Myocyte (in vitro differentiated cells): ENCODE measurements at places on chromosomes 5 and 9. TPM values are rescaled to one million over a fixed set of nuclear protein-coding genes. Genes with fewer than 3 reads are reported as not detected.
A peak's percentile ranks its signal among the peaks of the same experiment; 100 is the strongest.

GRCh38 chr5:113427871-113428574 lies 6.8 kb downstream of the TSSK1B start:
- DNase-seq, result no peak

GRCh38 chr9:87206064-87206661 lies 258.9 kb upstream of the GAS1 start:
- DNase-seq, result no peak

The C1QTNF2 gene
- total RNA-seq, result 2.5 and 3.3 TPM in 2 replicates

The PCDHGA9 gene
- 0.88 and 1.7 TPM in 2 replicates for total RNA-seq

The CCL28 gene
- 0.05 and 0.43 TPM in 2 replicates for total RNA-seq

- DNase-seq, result no peak
Measured at GRCh38 chr5:36638056-36638455, 31.6 kb downstream of the SLC1A3 start.

DNA sequence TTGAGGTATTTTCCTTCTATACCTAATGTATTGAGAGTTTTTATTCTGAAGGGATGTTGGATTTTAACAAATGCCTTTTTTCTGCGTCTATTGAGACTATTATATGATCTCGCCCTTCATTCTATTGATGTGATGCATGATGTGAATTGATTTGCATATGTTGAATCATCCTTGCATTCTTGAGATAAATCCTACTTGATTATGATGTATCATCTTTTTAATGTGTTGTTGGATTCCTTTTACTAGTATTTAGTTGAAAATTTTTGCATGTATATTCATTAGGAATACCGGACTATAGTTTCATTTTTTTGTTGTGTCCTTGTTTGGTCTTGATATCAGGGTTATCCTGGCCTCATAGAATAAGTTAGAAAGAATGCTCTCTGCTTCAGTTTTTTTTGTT lies 169.7 kb downstream of the NPR3 start:
- DNase-seq, result no peak

- no peak for DNase-seq
Measured at GRCh38 chr9:20990867-20991266, 40.6 kb downstream of the HACD4 start.

- DNase-seq, result no peak
Measured at GRCh38 chr9:112323378-112323854, 10.0 kb downstream of the PTBP3 start.

- DNase-seq, result no peak
Measured at GRCh38 chr5:305050-305449, 16.5 kb upstream of the AHRR start.

GRCh38 chr9:127825319-127826051 lies 22.8 kb downstream of the FPGS start:
- no peak for DNase-seq

The BNC2 gene
- total RNA-seq, result 31.8 and 32.4 TPM in 2 replicates

The FST gene
- 29.9 and 75.0 TPM in 2 replicates for total RNA-seq

The ZNF367 gene
- 1.8 and 2.2 TPM in 2 replicates for total RNA-seq

GRCh38 chr9:91816356-91816755 lies 133.7 kb downstream of the ROR2 start:
- no peak for DNase-seq

The GMCL2 gene
- not detected in 2 replicates for total RNA-seq

DNA sequence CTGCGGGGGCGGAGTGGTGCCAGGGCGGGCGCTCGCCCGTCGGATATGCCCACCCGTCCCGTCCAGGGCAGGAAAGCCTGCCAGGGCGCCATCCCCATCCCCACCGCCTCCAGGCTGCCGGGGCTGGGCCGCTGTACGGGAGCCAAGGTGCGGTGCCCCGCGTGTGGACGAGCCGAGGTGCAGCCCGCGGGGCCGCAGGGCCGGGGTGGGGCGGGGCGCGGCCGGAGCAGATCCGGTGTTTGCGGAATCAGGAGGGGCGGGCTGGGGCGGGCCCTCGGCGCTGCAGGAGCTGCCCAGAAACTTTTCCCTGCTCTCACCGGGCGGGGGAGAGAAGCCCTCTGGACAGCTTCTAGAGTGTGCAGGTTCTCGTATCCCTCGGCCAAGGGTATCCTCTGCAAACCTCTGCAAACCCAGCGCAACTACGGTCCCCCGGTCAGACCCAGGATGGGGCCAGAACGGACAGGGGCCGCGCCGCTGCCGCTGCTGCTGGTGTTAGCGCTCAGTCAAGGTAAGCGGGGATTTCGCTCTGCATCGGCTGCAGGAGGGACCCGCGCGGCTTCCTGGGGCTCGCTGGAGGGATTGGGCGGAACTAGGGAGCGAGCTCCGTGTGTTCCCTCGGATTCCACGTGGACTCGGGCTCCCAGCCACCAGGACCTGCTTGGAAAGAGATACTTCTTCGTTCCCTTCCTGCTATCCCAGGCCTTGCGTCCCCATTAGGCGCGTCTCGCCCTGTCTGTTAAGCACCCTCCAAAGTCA lies at the start of gene ITGA2:
TSS of gene ITGA2 (plus strand) at position 328 of the 756 bp plus-strand sequence. CDS start at position 445, 117 bp downstream.
- peak; percentile 22 for DNase-seq

DNA sequence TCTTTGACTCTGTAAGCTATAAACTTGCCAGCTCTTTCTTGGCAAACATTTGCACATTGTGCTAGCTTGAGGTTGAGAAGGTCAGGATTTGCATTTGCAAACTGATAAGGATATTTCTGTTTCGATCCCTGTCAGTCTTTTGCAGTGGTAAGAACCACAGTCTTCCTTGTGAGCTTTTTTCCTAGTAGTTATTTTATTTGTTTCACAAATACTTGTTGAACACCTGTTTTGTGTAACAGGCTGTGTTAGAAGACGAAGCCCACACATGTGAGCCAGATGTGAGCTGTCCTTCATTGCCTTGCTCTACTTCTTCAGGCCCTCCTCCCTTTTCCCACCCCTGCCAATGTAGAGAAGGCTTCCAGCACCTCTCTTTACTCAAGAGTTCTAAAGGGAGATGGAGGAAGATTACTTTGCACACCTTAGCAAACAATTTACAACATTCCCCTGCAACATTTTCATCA lies 327.0 kb upstream of the KLF4 start:
- DNase-seq, result no peak

The ANXA2R gene
- total RNA-seq, result 0.86 and 0.88 TPM in 2 replicates

The IL3 gene
- total RNA-seq, result not detected in 2 replicates

DNA sequence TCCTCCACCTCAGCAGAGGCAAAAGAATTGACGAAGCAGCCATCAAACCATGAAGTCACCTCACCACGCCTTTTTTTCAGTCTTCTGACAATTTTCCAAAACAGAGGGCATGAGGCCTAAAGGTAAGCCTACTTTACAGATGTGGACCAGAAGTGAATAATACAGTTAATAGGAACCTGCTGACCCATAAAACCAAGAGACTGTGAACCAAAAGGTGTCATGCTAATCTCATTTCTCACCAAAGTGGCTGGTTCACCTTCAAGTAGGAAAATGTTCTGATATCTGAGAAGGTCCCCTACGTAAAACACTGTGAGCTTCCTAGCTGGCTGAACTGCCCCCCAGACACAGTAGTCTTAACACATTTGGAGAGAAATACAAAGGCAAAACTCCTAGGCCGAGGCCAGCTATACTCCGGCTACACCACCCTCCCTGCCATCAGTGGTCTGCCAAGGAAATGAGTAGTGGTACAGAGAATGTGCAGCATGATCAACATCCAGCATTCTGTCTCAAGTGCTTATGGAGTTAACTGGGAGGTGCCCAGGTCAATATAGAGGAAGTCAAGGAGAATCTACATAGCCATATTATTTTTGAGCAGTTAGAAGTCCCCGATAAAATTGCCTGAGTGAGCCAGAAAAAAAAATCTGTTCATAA lies 19.3 kb upstream of the F2RL2 start:
- DNase-seq, result peak; percentile 3

DNA sequence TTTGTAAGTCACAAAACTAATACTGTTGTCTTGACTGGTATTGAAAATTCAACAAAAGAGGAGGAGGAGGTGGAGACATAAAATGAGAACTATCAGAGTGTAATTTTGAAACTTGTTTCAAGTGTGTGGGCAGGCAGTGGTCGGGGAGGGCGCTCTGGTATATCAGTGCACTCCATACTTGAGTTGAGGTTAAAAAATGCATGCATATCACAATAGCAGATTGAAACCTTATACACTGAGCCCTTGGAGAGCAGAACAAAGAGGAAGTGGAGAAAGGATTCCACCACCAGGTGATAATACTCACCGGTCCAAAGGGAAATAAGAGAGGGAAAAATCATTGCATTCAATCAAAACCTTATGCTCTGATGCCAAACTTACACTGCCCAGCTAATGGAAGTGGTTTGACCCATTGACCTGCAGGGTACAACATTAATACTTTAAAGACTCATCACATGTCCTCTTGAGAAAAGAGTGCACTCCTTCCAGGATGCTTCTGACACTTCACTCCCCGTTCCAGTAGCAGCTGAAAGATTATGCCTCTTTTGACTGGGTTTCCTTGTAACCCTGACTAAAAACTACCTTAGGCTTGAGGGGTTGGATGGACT lies 79.5 kb upstream of the FAM169A start:
- DNase-seq, result no peak

DNA sequence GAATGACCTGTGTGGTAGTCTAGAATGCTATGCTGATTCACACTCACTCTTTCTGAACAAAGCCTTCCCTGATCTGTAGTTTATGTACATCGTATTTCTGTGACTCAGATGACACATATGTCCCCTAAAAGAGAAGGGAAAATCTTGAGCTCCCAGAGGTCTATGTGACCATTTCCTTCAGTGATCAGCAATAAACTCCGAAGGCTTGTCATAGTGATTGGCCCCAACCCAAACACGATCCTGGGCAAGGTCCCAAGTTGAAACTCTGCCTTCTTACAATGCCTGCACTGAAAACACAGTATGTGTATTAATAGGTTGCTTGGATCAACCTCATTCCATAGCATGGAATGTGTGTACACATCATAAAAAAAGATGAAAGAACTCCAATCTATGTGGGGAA lies 685.8 kb downstream of the MAT2B start:
- peak; percentile 54 for DNase-seq

- DNase-seq, result no peak
Measured at GRCh38 chr5:61177716-61178115, 15.4 kb upstream of the SMIM15 start.

DNA sequence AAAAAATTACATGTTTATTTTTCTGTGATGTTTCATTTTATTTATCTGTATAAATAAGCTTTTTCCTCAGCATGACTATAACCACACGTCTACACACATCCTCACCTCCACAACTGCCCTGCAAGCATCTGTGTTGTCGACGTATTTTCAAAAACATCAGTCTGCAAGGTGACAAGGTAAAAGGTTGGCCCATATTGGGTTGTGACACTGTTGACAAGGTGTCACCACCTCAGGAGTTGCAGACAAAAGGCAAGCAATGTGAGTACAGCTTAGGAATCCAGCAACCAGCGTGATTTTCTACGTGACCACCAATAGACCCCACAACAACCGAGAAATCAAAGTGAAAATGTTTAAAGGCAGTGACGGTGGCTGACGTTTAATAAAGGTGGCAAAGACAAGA lies 187.6 kb downstream of the PARP8 start:
- no peak for DNase-seq

- no peak for DNase-seq
Measured at GRCh38 chr9:8858596-8859161, 1059.1 kb upstream of the DMAC1 start.

- no peak for DNase-seq
Measured at GRCh38 chr9:129040113-129040643, 3.8 kb downstream of the MIGA2 start.

- DNase-seq, result no peak
Measured at GRCh38 chr5:66898241-66898995, 298.2 kb downstream of the CD180 start.

The LECT2 gene
- not detected in 2 replicates for total RNA-seq

The PIP5K1B gene
- 0.21 and 0.37 TPM in 2 replicates for total RNA-seq

DNA sequence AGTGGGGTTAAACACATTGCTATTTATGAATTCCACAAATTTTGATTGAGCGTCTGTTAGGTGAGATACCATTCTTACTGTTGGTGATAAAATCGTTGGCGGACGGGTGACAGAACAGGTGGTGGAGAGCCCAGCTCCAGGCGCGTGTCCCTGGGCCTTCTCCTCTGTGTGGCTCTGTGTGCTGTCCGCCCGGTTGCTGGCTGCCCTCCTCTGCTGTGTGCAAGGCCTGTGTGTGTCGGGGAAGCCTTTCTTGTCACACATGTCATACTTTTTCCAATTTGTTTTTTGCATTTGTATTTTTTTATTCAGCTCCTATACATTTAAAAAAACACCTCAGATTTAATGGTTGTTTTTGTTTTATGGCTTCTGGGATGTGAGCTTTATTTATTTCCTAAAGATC lies 33.9 kb downstream of the TENT4A start:
- no peak for DNase-seq

DNA sequence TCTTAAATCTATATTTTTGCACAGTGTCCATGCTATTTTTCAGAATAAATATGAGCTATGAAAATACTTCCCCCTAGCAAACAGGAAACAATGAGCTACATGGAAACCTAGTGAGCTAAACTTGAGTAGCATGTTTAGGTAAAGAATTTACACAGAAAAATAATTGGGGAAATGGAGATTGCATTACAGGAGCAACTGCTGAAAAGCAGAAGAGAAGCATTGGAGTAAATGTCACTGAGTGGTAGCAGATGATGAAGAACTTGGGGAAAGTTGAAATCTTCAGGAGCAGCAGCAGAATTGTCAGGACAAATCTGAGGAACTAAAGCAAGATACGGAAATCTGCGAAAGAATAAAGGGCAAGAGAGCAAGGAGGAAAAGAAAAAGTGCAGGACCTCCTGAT lies 610.3 kb downstream of the TLE1 start:
- no peak for DNase-seq

GRCh38 chr5:42604171-42604711 lies 152.4 kb upstream of the CCDC152 start:
- no peak for DNase-seq

The LCN10 gene
- total RNA-seq, result not detected in 2 replicates

GRCh38 chr9:125407432-125407973 lies 145.9 kb downstream of the GAPVD1 start:
- no peak for DNase-seq

- DNase-seq, result peak; percentile 35
Measured at GRCh38 chr9:33676746-33677505, 118.4 kb upstream of the PRSS3 start.

- no peak for DNase-seq
Measured at GRCh38 chr5:41219658-41220269, 6.4 kb upstream of the C6 start.

DNA sequence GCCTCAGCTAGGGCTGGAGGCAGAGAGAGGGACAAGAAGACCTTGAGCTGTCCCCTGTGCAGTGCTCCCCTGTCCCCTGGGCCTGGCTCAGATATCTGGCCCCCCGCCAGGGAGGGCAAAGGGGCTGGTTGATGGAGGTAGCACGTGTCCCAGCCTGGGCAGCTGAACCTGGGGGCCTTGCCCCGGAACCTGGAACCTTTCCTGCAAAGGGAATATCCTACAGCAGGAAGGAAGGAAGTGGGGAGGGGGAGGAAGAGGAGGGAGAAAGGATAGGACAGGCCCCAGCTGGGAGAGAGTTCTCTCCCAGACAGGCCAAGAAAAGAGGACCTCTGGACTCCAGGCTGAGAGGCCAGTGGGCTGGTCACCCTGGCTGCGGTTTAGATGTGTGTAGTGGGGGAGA lies 27.6 kb upstream of the PSD2 start:
- DNase-seq, result no peak

The NOXA1 gene
- total RNA-seq, result 1.2 and 3.1 TPM in 2 replicates

- peak; percentile 73 for DNase-seq
Measured at GRCh38 chr5:89292487-89292886, 409.5 kb upstream of the MEF2C start.
